ENCODE measurements at places on chromosomes 16 and 17. TPM values are rescaled to one million over a fixed set of nuclear protein-coding genes. Genes with fewer than 3 reads are reported as not detected.
A peak's percentile ranks its signal among the peaks of the same experiment; 100 is the strongest.

TMC7 gene
- 6.7 TPM for total RNA-seq

DNA sequence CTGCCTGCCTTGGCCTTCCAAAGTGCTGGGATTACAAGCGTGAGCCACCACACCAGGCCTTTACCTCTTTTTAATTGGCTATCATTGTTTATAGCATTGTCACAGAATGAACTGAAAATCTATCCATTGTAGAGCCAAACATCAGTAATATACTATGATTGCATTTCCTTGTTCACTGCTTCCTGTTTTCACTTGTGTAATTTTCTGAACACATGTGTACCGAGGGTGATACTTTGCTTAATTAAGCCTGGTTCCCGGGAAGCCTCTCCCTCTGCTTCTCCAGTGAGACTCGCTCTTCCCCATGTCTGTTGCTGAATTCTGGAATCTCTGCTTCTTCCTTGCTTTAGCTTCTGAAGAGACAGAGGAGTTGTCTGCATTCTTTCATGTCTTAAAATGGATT, 33.1 kb downstream of the POLR3E start:
- no peaks in the 10 kb centered on the region for H3K27me3 ChIP-seq
- no peak overlapping the region for H3K27ac ChIP-seq
- H3K36me3 ChIP-seq: no peaks in the 10 kb centered on the region
- no peak for DNase-seq

DNA sequence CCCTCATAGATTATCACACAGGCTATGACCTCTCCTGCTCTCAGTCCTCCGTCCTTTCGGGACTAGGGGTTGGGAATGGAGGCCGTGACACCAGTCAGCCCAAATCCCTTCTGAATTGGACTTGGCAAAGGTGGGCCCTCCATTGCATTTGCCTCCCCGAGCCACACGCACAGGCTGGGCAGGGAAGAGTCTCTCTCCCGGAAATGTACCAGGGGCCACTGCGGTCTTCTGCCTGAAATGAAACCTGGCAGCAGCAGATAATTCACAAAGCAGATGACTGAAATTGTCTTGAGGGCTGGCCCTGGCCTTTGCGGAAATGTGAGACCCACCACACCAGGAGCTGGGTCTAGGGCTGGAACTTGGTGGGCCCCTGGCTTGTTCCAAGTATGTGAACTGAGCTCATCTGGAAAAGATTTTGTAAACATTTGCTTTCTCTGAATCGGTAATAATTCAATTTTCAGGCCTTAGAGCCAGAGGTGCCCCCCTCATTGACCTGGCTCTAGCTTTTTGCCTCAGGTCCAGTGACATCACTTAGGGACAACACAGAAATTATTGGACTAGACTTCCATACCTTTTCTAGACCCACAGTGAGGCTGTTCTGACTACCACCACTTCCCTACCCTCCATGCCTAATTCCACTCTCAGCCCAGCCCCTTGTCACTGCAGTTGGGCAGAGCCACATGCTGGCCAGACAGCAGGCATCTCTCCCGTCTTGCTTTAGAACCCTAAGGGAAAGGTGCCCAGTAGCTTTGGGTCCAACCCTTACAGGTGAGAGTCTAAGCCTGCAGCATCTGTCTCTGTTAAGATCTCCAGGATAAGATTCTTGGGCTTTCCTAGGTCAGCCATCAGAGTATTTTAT, 75.2 kb downstream of the CCDC182 start:
- no peaks in the 10 kb centered on the region for H3K36me3 ChIP-seq
- no peak overlapping the region for H3K27ac ChIP-seq
- no peaks in the 10 kb centered on the region for H3K27me3 ChIP-seq
- no peaks in the 10 kb centered on the region for H3K4me1 ChIP-seq
- no peak overlapping the region for H3K4me3 ChIP-seq

DNA sequence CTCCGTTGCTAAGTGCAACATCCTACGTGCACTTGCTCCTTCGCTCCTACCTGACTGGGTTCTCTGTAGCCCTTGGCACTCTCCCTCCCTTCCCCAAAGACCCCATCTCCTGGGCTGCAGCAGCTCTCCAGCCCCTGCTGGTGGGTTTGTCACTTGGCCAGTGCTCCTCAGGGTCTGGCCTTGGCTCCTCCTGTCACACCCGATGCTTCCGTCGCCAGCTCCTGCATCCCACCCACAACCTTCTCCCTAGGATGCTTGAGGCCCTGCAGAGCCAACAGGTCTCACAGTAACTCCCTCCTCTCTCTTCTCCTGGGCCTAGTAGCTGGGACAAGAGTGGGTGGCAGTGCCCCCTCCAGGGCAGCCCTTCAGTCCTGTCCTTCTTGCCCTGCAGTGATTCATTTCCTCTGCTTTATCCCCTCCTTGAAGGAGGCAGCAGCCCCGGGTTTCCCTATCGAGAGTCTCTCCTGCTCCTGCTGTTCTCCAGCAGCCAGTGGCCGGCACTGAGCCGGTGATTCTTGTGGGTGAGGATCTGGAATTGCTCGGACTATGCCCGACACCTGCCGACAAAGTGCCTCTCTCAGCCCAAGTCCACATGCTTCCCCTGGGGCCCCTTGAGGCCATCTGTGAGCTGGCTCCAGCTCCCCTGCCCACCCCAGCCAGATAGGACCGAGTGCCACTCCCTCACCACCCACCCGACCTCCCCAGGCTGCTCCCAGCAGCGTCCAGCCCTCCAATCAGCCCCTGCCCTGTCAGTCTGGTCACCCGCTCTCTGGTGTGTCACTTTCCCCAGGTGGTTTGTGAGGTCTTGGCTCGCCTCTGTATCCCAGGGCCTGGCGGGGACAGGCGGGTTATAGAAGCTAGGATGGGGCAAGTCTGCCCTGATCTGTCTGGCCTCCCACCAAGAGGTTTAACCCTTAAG, 3.8 kb downstream of the LITAFD start:
- peaks cover 8% of the 10 kb centered on the region for H3K4me1 ChIP-seq
- no peak overlapping the region for H3K4me3 ChIP-seq
- H3K36me3 ChIP-seq: no peaks in the 10 kb centered on the region
- H3K27ac ChIP-seq: peak overlapping the region; percentile 57
- no peaks in the 10 kb centered on the region for H3K27me3 ChIP-seq
- peak; percentile 72 for DNase-seq

- H3K27ac ChIP-seq: no peak overlapping the region
- no peaks in the 10 kb centered on the region for H3K27me3 ChIP-seq
- no peaks in the 10 kb centered on the region for H3K4me1 ChIP-seq
- DNase-seq: no peak
- H3K4me3 ChIP-seq: no peak overlapping the region
Observed at GRCh38 chr16:14356064-14356463, 274.0 kb downstream of the PARN start.

CBX4 gene
- total RNA-seq: 14.9 TPM

- H3K36me3 ChIP-seq: no peaks in the 10 kb centered on the region
- DNase-seq: no peak
- H3K27ac ChIP-seq: no peak overlapping the region
- H3K27me3 ChIP-seq: no peaks in the 10 kb centered on the region
- H3K4me1 ChIP-seq: peaks cover 20% of the 10 kb centered on the region
Observed at GRCh38 chr17:68461122-68461539, 3.8 kb upstream of the WIPI1 start.

DNA sequence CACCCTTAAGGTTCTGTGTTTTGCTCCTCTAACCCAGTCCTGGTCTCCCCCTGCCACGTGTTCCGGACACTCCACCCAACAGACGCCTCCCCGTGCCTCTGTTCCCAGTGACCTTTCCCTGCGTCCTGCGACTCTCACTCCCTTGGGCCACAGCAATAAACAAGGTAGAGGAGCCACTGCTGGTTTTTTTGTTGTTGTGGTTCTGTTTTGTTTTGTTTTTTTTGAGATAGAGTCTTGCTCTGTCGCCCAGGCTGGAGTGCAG, 3.7 kb upstream of the NPW start:
- H3K27ac ChIP-seq: peak overlapping the region; percentile 68
- H3K27me3 ChIP-seq: no peaks in the 10 kb centered on the region
- no peak for DNase-seq
- no peak overlapping the region for H3K4me3 ChIP-seq

DNA sequence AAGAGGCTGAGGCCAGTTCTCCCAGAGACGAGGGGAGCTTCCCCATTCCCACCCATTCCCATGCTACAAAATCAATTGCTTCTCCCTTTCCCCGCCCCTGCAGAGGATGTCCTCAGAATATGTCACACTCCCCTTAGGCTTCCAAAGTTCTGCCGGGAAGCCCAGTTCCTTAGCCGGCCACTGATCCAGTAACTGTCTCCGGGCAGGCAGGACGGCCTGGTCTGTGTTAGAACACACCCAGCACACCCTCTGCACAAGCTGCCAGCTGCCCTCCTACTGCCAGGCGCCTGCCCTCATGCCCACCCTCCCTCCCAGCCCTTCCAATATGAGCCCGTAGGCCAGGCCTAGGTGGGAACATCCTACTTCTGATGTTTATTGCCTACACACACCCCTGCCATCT, 31.1 kb downstream of the SGSM2 start:
- DNase-seq: no peak
- H3K4me1 ChIP-seq: no peaks in the 10 kb centered on the region
- no peak overlapping the region for H3K27ac ChIP-seq
- no peaks in the 10 kb centered on the region for H3K27me3 ChIP-seq

DNA sequence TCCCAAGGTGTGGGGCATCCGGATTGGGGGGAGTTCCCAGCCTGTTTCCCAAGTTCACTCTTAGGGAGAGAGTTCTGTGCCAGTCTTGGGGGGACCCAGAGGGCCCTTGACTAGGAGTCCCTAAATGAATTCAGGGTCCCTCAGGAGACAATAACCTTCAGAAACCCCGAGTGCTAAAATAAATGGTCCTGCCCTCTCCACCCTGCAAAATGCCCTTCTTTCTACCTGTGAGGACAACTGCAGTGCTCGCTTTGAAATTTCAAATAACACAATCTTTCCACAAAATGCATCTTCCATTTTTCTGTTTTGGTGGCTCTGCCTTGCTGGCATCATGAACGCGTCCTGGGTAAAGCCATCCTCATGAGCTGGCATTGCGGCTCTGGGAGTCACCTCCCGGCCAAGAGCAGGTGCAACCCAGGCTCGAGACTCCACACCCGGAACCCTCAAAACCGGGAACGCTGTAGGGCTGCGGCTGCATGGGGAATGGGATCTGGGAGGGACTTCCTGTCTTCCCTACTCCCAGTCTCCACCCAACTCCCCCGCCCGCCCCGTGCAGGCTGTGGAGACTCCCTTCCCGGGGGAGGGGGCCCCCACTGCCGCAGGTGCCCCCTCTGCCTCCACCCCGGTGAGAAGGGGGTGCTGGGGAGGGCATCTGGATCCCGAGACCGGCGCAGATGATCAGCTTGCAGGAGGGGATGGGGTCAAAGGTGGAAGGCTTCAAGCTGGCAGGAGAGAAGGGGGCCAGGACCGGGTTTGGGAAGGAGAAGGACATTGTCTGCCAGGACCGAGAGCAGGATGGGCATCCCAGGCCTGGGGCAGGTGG, at the start of gene ZNF205:
Gene ZNF205 (plus strand): TSS at position 529 of the 823 bp plus-strand sequence. CDS start 845 bp downstream, outside the sequence.
- H3K4me1 ChIP-seq: peaks cover 31% of the 10 kb centered on the region
- H3K4me3 ChIP-seq: peak within 1 kb of the TSS; percentile 68
- H3K27ac ChIP-seq: peak within 1 kb of the TSS; percentile 48
- H3K36me3 ChIP-seq: peaks cover 16% of the 10 kb centered on the region
- peak; percentile 86 for DNase-seq

DNA sequence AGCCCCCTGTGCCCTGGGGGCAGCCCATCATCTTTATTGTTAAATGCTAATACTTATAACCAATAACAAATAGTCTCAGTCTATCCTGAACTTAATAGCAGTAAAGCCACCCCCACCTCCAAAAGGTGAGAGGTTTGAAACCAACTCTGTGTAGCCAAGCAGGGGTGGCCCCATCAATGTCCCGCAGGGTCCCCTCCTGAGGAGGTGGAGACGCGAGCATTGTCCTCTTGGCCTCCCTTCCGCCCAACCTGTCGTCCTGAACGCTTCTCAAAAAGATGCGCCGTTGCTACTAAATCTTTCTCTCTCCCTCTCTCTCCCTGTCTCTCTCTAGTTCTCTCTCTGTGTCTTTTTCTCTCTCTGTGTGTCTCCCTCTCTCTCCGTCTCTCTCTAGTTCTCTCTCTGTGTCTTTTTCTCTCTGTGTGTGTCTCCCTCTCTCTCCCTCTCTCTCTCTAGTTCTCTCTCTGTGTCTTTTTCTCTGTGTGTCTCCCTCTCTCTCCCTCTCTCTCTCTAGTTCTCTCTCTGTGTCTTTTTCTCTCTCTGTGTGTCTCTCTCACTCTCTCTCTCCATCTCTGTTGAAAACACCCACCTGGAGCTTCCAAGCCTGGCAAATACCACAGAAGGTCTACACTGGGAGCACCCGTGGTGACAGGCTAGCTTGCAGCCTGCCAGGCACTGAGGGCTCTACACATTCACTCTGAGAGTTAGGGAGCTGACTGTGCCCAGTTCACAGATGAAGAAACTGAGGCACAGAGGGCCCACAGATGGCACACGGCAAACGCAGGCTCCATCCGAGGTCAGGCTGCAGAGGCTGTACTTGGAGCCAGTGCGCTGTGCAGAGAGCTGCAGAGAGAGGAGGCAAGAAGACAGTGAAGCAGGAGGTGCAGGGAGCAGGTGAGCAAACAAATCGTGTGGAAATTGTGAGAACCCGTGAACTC, 185.9 kb downstream of the C16orf95 start:
- H3K36me3 ChIP-seq: no peaks in the 10 kb centered on the region
- H3K27me3 ChIP-seq: no peaks in the 10 kb centered on the region
- no peak overlapping the region for H3K27ac ChIP-seq
- DNase-seq: no peak
- no peak overlapping the region for H3K4me3 ChIP-seq

Measured in Peyer's patch (tissue), 4 donors.